ENCODE measurements at places on chromosomes 12 and 14.

DNA sequence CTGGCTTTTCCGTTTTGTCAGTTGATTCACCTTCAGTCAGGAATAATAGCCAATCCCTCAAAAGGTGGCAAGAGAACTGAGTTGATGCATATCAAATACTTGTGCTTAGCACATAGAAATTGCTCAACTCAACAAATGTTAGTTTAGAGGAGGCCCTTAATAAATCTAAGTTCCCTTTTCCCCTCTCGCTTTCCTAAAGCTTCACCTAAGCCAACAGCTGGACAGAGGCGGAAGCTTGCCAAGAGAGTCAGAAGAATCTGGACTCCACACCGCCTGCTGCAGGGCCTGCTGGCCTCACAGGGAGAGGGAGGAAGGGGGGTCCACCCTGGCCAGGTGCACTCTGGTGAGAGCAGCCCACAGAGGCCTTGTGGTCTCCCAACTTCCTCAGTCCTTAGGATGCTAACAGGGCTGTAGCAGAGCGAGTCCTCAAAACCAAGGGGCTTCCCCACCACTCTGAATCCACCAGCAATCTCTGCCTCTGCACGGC lies 213.1 kb downstream of the CHST11 start:
- peak; percentile 68 for DNase-seq

DNA sequence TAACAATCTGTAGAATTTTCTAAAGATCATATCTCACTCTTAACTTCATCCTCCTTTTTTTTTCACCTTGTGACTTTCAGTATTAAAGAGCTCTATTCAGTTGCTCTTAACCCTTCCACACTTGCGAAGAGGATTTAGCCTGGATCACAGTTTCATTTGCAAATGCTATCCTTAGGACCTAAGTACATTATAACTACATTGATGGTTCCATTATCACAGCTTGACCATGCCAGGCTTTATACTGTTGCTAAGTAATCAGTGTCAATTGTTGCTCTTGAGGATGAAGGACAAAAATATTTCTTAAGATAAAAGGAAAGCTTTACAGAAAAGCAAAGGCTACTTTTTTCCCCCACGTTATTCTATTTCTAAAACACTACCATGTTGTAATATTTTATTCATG lies 122.2 kb downstream of the PDZRN4 start:
- DNase-seq = no peak

DNA sequence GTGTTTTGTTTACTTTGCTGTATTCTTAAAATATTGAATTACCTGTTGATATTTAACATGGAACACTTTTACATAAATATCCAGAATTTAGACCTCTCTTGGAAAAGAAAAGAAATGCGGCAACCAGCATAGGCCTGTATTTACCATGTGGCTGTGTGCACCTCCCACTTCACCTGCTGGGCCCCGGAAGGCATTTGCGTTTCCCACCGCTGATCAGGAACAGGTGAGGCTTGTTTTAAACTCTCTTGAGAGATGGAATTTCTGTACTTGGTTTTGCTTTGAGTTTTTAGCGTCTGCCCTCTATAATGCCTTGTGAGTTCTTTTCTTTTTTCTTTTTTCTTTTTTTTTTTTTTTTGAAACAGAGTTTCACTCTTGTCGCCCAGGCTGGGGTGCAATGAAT lies 124.2 kb downstream of the GLT1D1 start:
- DNase-seq = no peak

- no peak for DNase-seq
These were observed 20.1 kb upstream of the PRICKLE1 start for GRCh38 chr12:42609605-42610004.

DNA sequence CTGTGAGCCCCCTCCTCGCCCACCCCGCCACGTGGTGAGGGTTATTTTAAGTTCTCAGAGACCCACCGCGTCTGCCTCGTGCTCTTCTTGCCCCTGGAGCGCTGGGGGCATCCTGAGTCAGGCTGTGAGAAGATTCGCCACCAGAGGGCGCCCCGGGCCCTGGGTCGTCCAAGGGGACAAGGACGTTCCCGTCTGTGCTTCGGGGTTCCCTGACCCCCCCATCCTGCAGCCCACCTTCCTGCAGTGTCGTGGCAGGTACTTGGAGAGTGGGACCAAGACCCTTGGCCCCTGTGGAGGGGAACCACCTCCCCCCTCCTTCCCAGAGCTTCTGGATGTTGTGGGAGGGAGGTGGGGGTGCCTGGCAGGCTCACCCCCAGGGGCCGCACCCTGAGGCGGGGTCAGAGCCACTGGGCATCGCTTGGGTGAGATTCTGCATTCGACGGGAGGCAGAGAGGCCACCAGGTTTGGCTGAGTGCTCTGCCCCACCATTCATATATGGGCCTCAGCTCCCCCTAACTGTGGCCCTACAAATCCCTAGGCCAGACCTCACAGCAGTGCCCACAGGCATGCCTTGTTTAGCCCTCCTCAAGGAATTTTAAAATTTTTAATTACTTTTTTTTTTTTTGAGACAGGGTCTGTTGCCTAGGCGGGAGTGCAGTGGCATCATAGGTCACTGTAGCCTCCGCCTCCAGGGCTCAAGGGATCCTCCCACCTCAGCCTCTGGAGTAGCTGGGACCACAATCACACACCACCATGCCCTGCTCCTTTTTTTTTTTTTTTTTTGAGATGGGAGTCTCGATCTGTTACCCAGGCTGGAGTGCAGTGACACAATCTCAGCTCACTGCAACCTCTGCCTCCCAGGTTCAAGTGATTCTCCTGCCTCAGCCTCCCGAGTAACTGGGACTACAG lies 17.0 kb downstream of the RHOF start:
- DNase-seq = peak; percentile 91

GRCh38 chr12:87943762-87944161 lies 85.4 kb downstream of the C12orf50 start:
- DNase-seq = no peak

- no peak for DNase-seq
These were observed 4.9 kb downstream of the SLC6A13 start for GRCh38 chr12:257521-258321.

- DNase-seq = no peak
These were observed 3.2 kb upstream of the TBX5 start for GRCh38 chr12:114408886-114409851.

DNA sequence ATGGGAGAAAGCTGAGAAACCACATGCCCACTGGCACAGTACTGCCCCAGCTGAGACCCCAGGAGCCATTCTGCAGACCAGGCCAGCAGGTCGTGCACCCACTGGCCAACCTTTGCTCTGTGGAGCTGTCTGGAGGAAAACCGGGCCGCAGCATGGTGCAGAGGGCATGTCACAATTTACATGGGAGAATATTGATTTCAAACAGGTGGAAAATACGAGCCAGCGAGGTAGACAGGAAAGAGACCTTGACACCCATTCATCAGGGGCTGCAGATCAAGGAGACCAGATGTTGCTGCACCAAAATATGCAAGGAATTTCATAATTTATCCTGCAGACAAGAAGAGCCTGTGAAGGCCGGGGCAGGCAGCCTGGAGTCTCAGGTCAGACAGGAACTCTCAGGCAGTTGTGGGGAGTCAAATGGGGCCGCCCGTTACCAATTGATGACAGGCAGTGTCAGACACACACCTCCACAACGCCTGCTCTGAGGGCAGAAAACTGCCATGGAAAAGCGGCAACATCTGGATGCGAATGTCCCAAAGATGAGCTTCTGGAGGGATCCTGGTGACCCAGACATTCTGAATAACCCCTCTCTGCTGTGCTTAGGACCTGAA lies 74.6 kb upstream of the BCL11B start:
- DNase-seq = no peak

GRCh38 chr12:75011120-75011519 lies 198.5 kb downstream of the KCNC2 start:
- DNase-seq = no peak

Data from GM10248 (cell line).